ENCODE measurements at places on chromosomes 3 and 15. TPM values are rescaled to one million over a fixed set of nuclear protein-coding genes. Genes with fewer than 3 reads are reported as not detected.

SH3GL3 gene
- 6.0 TPM for total RNA-seq

ROBO2 gene
- total RNA-seq: 82.4 TPM

RARB gene
- 117 TPM for total RNA-seq

TIGIT gene
- not detected for total RNA-seq

CHRNA3 gene
- total RNA-seq: 2.4 TPM

CATSPER2 gene
- total RNA-seq: 6.6 TPM

SAXO2 gene
- 4.3 TPM for total RNA-seq

P2RY12 gene
- not detected for total RNA-seq

GOLGA6A gene
- 0.20 TPM for total RNA-seq

SLC24A1 gene
- total RNA-seq: 22.8 TPM

TRIM42 gene
- not detected for total RNA-seq

GCNT3 gene
- not detected for total RNA-seq

PRRT3 gene
- 8.3 TPM for total RNA-seq

ACKR4 gene
- total RNA-seq: not detected

RLBP1 gene
- not detected for total RNA-seq
